Stimulated activated CD4-positive, alpha-beta T cell treated with anti-CD3 and anti-CD28 coated beads, Interleukin-4, amount 100 ng/mL, for 48 hours (primary cell): ENCODE measurements at places on chromosomes 11 and 22.

DNA sequence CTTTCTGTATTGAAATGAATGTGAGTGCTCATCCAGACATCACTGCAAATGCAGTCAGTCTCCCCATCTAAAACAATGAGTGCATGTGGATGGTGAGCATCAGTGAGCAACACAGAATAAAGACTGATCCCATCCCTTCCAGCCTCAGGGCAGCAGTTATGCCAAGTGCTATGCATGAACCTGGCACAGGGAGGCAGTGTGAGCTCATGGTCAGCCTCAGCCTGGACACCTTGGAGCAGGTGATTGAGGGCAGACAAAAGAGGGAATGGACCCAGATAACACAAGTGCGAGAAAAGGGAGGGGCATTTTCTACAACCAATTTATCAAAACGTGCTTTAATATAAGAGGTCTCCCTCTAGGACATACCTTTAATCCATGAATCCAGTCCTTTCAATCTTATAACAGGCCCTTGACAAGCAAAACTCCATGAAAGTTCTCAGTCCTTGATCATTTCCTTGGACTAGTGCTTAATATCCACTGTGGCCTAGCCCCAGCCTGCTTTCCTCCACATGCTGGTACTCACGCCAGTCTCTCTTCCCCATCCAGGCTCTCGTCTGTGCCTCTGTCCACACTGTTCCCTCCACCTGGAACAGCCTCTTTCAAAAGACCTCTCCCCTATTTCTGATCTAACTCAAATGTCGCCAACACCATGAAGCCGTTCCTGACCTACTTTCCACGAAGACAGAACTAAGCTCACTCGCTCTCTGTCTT, 50.5 kb upstream of the LRRC55 start:
- no peak for DNase-seq

DNA sequence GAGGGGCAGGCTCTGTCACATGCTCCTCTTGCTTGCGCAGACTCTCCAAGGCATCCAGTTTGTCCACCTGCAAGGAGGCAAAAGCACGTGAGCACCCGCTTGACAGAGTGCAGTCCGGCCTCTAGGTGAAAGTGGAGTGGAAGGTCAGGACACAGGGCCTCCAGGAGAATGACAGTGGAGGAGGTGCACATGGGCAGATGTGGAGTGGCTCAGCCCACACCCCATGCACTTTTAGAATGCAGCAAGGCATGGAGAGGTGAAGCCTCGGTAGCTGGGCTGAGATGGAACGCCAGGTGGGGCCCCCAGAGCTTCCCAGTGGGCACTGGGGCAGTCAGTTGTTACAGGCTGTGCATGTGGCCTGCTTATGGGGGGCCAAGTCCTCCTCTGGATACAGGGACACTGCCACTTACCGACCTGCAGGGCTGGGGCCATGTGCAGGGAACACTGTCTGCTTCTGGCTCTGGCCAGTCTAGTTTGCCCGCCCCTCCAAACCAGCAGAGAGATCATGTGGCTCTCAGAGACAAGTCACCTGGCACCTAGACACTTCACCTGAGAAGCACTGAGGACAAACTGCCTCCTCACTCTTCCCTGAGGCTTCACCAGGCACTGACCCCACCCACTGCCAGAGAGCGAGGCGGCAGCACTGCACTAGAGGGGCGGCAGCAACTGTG, 2.3 kb upstream of the SLC25A1 start:
- no peak for DNase-seq

DNA sequence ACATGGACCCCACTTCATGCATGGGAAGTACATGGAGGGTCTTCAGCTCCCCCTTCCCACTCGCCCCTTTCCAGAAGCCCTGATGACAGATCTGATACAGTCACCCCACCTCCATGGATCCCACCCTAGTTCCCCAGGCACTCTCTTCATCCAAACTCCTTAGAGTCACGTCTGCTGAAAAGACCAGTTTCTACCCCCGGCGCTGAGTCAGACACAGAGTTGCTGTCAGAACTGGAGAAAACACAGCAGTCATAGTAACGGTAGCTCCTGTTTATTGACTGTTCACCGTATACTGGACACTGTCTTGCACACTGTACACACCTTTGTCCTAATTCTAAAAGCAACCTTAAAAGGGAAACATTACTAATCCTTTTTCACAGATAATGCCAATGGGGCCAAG, 29.1 kb downstream of the DRD2 start:
- no peak for DNase-seq

- no peak for DNase-seq
These were observed 26.2 kb downstream of the MCM5 start for GRCh38 chr22:35425971-35426800.

DNA sequence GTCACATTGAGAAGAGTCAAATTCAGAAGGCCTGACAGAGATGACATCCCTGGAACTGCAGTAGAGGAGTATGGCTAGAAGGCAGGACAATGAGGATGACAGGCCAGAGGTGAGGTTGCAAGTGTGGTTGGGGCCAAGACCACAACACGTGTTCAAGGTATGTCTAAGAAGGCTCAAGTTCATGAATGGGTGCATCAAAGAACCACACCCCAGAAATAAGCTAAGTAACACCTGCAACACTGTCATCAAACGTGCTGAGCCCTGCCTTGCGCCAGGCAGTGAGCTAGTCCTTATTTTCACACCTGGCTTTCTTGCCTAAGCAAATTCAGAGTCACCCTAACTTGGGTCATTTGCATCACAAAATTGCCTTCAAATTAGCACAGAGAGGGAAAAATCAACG, 313.6 kb downstream of the KIRREL3 start:
- DNase-seq, result no peak

GRCh38 chr11:32121012-32121411, 30.1 kb downstream of the RCN1 start:
- no peak for DNase-seq

DNA sequence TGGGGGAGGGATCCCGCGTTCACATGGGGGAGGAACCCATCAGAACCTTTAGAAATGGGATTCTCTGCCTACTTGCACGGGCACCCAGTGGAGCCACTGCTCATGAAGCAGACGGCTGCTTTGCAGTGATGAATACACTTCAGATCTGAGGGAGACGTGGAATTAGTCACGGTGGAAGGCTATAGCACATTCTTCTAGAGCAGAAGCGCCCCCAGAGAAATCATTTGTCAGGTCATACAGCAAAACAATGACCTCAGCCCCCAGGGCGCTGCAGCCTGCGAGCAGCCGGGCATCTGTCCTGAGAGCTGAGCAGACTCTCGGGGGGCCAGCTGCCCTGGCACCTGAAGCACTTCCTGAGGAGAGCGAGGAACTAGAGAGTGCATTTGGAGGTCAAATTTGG, 12.7 kb downstream of the TP53AIP1 start:
- no peak for DNase-seq

DNA sequence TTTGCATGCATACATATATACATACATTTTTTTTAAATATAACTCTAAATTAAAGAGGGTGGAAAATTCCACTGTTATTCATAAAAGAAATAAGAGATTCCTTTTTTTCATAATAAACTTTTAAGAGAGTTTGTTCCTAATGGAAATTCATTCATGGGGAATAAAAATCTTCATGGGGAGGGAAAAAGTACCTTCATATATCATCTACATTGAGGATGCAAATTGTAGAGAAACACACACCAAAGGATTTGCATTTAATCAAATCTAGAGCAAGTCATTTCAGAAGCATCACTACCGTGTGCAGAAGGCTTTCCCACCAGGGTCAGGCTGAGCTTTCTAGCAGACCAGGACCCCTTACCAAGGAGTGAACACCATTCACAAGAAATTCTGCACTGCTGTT, at the start of gene POU2AF2:
Gene POU2AF2 (plus strand): TSS at position 301 of the 400 bp plus-strand sequence. CDS start 129 bp downstream, outside the sequence.
- DNase-seq, result no peak

- DNase-seq, result no peak
These were observed 58.4 kb downstream of the RPUSD4 start for GRCh38 chr11:126153006-126153405.

DNA sequence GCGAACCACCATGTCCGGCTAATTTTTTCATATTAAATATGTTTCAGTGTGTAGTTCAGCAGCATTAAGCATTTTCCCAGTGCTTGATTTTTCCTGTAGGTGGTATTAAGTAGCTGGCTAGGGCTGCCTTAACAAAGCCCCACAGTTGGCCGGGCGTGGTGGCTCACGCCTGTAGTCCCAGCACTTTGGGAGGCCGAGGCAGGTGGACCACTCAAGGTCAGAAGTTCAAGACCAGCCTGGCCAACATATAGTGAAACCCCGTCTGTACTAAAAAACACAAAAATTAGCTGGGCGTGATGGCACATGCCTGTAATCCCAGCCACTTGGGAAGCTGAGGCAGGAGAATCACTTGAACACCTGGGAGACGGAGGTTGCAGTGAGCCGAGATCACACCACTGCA, 33.5 kb upstream of the TOLLIP start:
- DNase-seq, result no peak

GRCh38 chr11:26285608-26286007, 46.3 kb upstream of the ANO3 start:
- no peak for DNase-seq

DNA sequence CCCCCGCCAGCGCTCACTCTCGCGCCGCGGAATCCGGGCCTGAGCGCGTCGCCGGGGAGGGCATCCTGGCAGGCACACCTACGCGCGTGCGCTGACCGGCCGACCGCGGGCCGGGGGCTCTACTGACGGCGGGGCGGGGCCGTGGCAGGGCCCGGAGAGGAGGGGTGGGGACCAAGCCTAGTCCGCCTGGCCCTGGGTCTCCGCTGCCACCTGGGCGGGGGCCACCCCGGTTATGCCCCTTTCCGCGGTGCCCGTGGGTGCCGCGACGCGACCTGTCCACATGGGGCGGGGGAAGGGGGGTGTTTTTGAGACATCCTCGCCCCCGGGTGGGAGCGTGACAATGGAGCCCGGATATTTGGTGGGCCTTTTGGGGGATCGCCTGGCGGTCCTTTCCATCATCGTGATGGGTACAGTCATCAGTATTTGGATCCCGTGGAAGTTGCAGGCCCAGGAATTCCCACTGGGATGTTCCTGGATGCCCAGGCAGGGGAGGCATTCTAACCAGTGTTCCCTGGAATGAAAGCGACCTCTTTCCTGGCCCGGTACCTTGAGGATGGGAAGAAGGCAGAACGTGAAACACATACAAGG, 2.2 kb downstream of the NCAM1 start:
- DNase-seq, result no peak

DNA sequence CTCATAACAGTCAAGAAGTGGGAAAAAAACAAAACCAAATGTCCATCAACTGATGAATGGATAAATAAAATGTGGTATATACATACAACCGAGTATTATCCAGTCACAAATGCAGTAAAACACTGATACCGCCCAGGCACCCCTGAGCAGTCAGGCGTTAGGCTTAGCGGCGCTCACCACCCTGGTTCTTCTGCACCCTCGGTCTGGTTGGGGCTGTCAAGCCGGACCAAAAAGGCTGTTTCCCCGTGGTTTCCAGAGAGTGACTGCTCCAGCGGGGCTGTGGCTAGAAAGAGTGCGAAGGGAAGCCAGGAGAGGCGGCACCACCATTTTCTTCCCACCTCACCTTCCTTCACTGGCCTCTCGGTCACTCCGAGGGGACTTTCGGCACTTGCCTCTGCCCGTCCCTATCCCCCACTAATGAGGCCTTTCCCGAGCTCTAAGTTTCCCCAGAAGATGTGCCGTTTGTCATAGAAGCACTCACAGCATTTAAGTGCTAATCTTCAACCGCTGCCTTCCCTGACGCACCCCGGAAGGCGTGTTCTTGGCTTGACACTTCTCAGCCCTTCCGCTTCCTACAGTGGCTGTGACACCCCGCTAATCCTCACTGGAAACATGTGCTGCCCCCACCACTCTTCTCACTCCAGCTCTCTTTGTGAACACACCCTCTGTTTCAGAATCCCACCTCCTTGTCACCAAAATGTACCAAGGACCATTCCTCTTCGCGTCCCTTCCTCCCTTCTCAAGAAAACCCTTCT, 42.4 kb downstream of the FCHSD2 start:
- DNase-seq, result no peak

GRCh38 chr22:23899042-23899745, 5.0 kb downstream of the MIF start:
- no peak for DNase-seq

DNA sequence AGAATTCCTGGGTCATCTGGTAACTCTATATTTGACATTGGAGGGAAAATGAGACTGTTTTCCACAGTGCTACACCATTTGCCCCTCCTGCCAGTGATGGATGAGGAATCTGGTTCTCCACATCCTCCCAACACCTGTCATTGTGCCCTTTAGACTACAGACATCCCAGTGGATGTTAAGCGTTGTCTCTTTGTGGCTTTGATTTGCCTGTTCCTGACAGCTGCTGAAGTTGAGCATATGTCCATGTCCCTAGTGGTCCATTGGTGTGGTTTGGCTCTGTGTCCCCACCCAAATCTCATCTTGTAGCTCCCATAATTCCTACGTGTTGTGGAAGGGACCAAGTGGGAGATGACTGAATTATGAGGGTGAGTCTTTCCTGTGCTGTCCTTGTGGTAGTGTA, 88.5 kb downstream of the BRD1 start:
- no peak for DNase-seq

DNA sequence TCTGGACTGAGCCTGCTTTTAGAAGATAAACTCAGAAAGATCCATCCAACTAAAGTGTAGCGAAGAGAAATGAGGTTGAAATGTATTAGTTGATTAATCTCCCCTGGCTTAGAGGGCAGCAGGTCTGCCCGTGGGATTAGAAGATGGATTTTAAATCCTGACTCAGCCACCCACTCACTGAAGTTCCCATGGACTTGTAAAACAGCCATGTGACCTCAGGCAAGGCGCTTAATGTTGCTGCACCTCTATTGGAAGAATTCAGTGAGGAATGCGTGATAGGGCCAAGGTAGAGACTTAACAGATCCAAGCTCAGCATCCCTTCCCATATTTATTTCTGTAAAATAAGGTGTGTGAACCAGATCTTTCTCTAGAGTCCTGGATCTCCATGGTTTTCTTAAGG, 45.1 kb upstream of the ELF5 start:
- DNase-seq, result no peak

- DNase-seq, result no peak
These were observed 107.5 kb downstream of the MYO18B start for GRCh38 chr22:25849522-25849921.

DNA sequence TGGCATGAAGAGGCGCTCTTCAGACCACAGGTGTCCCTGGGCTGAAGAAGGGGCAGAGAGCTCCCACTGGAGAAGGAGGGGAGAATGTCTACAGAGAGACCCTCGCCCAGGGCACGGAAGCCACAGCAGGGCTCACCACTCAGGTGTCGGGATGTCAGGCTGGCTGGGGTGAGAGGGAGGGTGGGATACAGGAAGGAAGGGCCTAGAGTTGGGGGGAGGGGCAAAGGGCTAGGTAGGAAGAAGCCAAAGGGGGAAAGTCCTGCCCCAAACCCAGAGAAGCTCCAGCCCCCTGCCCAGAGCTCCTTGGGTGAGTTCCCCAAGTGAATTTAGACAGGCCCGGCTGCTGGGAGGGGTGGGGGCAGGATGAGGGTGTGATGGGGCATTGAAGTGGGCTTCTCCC, 232.0 kb downstream of the CEP164 start:
- DNase-seq, result no peak

DNA sequence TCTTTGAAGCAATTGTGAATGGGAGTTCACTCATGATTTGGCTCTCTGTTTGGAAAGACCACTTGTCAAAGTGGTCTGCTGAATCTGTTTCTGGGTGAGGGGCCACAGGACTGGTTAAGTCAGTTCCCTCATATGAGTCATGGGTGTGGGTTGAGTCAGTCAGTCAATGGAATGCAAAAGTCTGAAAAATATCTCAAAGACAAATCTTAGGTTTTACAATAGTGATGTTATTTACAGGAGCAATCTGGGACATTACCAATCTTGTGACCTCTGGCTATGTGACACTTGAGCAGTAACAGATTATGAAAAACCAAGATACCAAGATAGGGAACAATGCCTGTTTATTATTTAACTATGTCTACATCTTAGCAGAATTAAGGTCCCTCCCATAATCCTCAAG, 311.6 kb downstream of the AASDHPPT start:
- DNase-seq, result no peak
